ENCODE measurements at places on chromosomes 6 and 20.

- no peak for DNase-seq
Observed at GRCh38 chr6:130780122-130780521, 47.1 kb upstream of the SMLR1 start.

- DNase-seq: no peak
Observed at GRCh38 chr6:1763404-1763803, 153.7 kb downstream of the FOXC1 start.

- no peak for DNase-seq
Observed at GRCh38 chr6:6790891-6791290, 202.4 kb downstream of the LY86 start.

DNA sequence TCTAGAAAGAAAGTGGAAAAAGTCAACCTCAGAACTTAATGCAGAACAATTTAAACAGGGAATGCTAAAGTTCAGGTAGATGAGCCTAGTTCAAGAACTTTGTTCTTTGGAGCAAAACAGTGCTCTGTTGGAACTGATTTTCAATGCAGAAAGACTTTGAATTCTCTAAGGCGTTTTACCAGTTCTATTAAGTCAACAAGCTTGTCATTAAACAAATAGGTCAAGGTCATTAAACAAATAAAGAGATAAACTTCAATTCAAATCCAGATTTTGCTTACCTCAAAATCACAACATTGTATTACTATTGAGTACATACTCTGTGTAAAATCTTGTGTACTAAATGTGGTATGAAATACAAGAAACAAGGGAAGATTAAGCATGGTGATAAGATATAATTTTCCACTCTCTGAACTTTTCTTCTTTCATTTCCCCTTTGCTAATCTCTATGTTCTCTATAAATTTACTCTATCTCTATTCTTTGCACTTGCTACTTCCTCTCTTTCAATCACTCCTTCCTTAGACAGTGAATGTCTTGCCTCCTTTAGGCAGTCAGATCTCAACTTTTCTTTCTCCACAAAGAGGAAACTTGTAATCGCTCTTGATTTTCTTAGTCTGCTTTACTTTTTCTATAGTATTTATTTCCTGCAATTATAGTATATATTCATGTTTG, 160.8 kb upstream of the KHDRBS2 start:
- no peak for DNase-seq

DNA sequence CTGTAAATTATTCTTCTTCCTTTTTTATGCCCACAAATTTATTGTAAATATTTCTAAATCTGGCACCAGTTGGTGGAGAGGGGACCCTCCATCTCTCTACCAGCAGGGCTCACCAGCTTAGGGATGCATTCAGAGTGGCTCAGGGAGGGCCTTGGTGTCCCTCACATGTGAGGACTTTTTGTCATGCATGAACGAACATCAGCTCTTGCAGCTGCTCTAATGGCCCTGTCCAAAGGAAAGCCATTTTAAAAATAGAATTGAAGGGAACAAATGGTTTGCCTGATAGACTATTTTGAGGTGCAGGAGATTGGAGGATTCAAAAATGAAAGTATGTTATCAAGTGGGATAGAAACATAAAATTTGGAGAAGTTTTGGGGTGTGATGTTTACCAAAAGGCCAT, 37.5 kb upstream of the KLHL31 start:
- DNase-seq: no peak

GRCh38 chr6:1315560-1316386, 3.9 kb downstream of the FOXQ1 start:
- no peak for DNase-seq

- no peak for DNase-seq
Observed at GRCh38 chr6:35053701-35054100, 87.4 kb downstream of the TCP11 start.

GRCh38 chr6:134405386-134406087, 87.6 kb upstream of the SGK1 start:
- no peak for DNase-seq

DNA sequence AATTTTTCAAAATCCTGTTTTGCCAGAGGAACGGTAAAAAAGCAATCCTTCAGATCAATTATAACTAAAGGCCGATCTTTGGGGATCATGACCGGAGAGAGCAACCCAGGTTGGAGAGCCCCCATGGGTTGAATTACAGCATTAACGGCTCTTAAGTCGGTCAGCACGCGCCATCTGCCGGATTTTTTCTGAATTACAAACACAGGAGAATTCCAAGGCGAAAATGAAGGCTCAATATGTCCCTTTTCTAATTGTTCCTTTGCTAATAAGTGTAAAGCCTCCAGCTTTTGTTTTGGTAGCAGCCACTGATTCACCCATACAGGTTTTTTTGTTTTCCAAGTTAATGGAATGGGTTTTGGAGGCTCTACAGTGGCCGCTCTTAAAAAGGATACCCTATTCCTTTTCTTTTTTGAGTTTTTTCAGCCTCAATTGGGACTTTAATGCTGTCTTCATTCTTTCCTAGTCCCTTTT, 16.9 kb upstream of the PTCRA start:
- DNase-seq: peak; percentile 63

DNA sequence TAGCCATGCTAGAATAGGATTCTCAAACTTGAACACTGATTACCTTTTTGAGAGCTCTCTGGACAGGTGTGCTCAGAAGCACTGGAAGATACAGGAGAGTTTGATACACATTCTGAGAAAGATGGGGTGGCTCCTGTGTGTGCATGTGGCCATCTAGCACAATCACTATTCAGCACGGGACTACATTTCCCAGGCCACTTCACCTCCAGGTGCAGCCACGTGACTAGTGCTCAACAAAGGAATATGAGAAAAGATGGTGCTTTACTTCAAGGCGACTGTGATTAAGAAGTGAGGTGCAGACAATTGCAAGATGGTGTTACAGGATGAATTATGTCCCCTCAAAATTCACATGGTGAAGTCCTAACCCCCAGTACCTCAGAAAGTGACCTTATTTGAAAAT, 103.8 kb downstream of the BACH2 start:
- no peak for DNase-seq

- no peak for DNase-seq
Observed at GRCh38 chr6:137820425-137820824, 46.6 kb upstream of the TNFAIP3 start.

DNA sequence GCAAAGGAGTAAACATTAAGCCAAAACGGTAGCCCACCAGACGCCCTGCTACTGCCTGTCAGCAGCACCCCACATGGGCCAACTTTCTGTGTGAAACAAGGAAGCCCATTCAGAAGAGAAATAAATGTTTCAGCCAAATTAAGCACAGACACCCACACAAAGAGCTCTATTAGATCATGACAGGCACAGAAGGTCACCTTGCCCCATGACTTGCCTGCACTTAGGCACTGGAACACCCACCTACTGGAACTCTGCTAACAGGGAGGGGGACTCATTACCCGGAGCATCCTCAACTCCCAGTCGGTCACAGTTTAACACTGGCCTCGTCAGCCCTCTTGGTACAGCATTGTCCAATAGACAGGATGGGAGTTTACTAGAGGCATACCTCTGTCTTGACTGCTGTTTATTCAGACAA, 31.8 kb downstream of the GFOD1 start:
- DNase-seq: no peak

- no peak for DNase-seq
Observed at GRCh38 chr6:46175446-46175845, 4.7 kb upstream of the ENPP5 start.

GRCh38 chr6:82818727-82819126, 246.9 kb downstream of the UBE3D start:
- DNase-seq: no peak

DNA sequence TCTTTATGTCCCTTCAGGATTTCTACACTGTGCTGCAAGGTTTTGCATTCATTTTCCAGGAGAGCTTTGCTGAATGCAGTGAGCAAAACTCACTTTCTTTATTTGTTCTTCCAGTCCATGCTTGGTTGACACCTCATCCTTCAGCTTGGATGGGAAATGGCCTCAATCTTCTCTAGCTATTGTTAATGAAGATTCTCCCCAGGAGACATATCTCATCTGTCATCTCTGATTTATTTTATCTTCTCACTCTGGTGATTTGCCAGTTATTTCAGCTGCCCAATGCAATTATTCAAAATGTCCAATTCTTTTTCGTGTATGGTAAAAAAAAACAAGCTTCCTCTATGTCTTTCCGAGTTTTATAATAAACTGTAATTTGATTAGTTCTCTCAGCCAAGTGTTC, 77.9 kb upstream of the PAK5 start:
- no peak for DNase-seq

- peak; percentile 31 for DNase-seq
Observed at GRCh38 chr6:168609026-168609685, 168.2 kb downstream of the SMOC2 start.

DNA sequence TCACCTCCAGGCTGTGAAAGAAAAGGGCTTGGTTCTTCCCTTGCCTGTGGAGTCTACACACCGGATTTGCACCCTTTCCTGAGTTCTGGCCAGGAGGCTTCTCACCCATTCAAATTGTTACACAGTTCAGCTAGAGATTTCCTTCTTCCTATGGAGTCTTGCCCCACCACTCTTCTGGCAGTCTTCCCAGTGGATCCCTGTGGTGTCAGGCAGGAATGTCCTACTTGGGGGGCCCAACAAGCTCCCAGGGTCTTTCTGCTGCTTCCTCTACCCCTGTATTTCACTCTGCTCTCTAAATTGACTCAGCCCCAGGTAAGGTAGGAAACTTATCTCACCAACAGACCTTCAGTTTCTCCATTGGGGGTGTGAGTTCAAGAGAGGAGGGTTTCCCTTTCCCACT, 14.0 kb upstream of the CST9L start:
- no peak for DNase-seq

DNA sequence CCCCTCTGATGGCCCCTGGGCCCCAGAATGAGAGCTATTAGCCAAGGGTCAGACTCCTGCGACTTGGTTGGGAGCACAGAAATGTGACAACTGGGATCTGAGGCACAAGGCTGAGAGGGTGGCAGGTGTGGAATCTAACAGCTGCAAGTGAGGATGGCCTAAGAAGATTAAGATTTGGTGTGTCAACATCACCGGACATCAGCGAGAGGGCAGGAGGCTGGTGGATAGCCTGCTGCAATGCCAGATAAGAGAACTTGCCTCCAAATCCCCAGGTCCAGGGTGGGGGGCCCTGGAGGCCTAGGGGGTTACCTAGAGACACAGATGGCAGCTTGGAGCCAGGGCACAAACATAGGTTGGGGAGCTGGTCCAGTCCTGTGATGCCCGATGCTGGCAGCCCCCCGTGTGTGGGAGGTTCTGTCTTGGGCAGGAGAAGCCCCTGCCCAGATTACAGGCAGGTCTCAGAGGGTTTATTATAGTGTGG, 155.8 kb downstream of the GRM4 start:
- no peak for DNase-seq

DNA sequence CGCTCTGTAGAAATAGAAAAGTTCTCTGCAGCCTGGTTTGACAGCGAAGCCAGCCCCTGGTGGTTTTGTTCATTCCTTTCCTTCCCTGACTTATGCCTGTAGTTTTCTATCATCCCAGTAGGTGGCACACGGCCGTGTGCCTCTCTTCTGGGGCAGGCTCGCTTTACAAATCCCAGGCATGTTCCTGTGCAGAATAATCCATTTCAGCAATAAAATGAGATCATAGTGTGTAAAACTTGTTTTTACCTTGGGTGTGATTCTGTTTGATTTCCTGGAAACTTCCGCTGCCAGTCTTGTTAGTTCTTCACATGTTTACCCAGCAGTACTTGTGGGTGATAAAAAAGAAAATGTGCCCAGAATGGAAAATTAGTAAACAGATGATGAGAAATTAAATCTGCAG, 7.4 kb upstream of the INSM1 start:
- DNase-seq: no peak

- no peak for DNase-seq
Observed at GRCh38 chr6:132209351-132209750, 191.9 kb downstream of the MOXD1 start.

- DNase-seq: no peak
Observed at GRCh38 chr6:71675386-71675785, 211.0 kb upstream of the RIMS1 start.

- peak; percentile 48 for DNase-seq
Observed at GRCh38 chr20:38447251-38447661, 12.1 kb upstream of the SNHG17 start.

- DNase-seq: no peak
Observed at GRCh38 chr6:169752074-169752623, 727 bp downstream of the ERMARD start.

- DNase-seq: no peak
Observed at GRCh38 chr6:77609106-77609505, 43.7 kb upstream of the MEI4 start.

GRCh38 chr20:55140631-55141030, 665.2 kb downstream of the DOK5 start:
- DNase-seq: no peak
